ENCODE measurements at places on chromosomes 4 and X.

- DNase-seq: no peak
These were observed 20.3 kb upstream of the HGFAC start for GRCh38 chr4:3421470-3421869.

- DNase-seq: peak; percentile 84
These were observed 28.1 kb downstream of the BEX3 start for GRCh38 chrX:103404231-103405008.

- DNase-seq: peak; percentile 88
These were observed 4.5 kb upstream of the CXCR3 start for GRCh38 chrX:71622576-71623450.

- DNase-seq: peak; percentile 73
These were observed 10.3 kb downstream of the CYP4V2 start for GRCh38 chr4:186201535-186202230.

DNA sequence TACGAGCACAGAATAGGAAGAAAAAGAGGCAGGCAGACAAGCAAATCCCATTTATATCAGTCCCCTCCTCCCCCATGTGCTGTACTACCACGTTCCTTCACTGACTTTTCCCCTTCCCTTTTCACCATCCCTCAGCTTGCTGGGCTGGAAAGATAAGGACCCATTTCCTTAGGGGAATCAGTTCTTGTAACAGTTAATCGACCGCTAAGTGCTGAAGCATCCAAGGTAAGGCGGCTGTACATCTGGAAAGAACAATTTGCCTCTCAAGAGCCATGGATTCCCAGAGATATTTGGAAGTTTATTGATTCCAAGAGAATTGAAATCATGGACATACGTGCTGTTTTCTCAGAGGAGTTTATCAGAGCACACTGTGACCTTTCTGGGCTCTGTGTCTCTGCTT lies 1688.0 kb downstream of the STIM2 start:
- no peak for DNase-seq

DNA sequence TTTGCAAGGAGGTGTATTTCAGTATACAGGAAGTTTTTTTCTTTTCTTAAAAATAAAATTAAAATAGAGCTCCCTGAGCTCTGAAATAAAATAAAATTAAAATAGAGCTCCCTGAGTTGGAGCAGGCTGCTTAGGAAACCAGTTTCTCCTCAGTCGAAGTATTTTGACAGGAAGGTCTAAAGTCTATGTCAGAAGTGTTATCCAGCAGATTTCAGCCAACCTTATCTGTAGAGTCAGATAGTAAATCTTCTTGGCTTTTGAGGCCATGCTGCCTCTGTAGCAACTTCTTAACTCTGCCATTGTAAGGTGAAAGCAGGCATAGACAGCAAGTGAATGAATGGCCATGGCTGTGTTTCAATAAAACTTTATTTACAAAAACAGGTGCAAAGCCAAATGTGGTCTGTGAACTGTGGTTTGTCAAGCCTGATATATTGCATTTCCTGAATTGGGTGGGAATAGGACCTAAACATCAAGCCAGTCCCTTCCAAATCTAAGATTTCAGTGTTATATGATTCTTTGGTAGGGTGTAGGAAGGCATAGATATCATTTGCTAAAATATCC lies 9.5 kb upstream of the KLKB1 start:
- no peak for DNase-seq

DNA sequence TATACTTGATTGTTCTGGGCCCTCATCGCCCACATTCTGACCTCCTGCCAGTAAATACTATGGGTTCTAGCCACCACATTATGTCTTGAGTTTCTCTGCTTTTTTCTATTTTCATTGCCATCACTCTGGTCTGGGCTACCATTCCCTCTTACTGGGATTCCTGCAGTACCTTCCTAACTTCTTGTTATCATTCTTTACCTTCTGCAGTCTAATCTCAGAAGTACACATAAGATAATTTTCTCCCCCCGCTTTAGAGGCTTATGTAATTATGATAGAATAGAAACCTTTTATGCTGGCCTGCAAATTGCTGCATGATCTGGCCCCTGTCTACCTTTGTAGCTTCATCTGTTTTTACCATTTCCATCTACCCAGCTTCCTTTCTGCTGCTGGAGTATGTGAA lies 19.2 kb downstream of the STIM2 start:
- no peak for DNase-seq

DNA sequence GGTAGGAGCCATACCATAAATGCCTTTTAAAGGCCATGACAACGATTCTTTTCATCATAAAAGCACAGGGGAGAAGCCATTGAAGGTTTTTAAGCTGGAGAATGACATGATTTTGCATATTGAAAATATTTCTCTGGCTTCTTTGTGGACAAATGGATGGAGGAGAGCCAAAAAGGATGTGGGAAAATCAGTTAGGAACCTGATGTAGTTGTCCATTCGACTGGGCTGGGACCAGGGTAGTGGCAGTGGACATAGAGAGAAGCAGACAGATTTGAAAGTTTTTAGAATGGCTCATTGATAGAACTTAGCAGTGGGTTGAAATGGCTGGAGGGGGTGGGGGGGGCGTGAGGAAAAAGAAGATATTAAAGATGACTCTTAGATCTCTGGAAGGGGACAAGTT lies 19.7 kb upstream of the MSN start:
- no peak for DNase-seq

- DNase-seq: no peak
These were observed 13.7 kb upstream of the AREG start for GRCh38 chr4:74431113-74431826.

GRCh38 chr4:740011-740410 lies 34.4 kb downstream of the PCGF3 start:
- DNase-seq: no peak

DNA sequence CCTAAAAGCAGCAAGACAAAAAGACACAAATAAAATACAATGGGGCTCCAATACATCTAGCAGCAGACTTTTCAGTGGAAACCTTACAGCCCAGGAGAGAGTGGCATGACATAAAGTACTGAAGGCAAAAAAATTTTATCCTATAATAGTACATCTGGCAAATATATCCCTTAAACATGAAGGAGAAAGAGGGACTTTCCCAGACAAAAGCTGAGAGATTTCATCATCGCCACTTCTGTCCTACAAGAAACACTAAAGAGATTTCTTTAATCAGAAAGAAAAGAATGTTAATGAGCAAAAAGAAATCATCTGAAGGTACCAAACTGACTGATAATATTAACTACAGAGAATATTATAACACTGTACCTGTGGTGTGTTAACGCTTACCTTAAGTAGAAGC lies 86.4 kb downstream of the ANKRD17 start:
- DNase-seq: no peak

DNA sequence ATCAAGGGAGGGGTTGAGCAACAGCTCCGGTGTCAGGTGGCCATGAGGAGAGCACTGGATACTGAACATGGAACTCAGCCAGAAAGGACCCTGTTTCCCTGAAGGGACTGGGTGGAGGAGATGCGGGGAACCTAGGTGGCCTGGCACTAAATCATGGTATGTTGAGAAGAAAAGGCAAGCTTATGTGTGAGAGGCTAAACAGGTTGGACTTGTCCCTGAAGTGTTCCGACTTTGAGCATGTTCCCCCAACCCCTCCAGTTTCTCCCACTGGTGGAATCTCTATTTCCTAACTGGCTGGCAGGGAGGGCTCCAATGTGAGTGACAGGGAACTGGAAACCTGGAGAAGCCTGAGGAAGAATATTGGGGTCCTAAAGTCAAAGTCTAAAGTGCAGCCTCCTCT lies 69.5 kb downstream of the PLAC1 start:
- DNase-seq: no peak

DNA sequence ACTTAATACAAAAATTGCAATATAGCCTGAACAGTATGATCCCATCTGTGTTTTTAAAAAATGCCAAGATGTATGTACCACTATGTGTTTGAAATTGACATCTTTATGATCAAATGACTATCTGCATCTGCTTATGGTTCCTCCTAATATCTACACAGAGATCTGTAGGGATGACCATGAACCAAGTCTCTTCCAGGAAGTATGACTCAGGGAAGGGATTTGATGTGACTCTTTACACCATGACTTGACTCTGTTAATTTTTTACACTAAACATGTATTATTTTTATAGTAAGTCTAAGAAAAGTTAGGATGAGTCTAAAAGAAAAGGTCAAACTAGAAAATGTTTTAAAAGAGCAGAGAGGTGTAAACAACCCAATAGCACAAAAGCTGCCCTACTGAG lies 164.0 kb downstream of the SH3KBP1 start:
- DNase-seq: no peak

DNA sequence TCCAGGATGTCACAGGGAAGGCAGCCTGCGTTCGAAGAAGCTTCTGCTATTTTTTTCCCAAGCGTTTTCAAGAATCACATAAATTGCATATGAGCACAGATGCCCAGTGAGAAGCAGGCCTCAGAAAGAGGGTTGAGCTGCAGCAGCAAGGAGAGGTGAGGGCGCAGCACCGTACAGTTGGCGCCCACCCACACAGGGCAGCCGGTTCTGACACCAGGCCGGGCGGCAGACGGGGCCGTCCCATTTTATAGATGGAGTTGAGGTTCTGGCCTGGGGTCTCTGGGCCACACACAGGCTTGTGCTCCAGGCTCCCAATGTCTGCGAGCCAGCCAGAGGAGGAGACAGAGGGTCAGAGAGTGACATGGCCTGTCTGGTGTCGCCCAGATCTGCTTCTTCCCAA lies 22.8 kb downstream of the CPZ start:
- DNase-seq: no peak

DNA sequence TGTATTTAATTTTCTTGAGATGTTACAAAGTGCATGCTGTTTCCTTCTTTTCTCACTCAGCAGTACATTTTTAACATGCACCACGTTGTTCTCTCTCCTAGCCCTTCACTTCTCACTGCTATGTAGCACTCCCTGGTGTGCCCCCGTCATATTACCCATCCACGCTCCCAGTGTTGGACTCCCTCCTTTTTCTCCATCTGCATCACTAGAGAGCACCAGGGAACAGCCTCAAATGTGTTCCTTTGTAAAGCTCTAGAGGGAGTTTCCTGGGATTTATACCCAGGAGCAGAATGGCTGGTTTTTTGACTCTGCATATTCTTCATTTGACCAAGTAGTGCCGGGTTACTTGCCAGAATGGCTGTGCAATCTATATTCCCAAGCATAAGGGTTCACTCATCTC lies 240.3 kb upstream of the ANXA3 start:
- DNase-seq: no peak

- peak; percentile 92 for DNase-seq
These were observed 5.9 kb downstream of the ZFYVE28 start for GRCh38 chr4:2412534-2412884.

- DNase-seq: peak; percentile 73
These were observed 28.8 kb downstream of the ATP8A1 start for GRCh38 chr4:42627885-42628646.

- no peak for DNase-seq
These were observed 4.8 kb upstream of the PRSS12 start for GRCh38 chr4:118357601-118358000.

GRCh38 chr4:141390571-141390970 lies 169.9 kb downstream of the ZNF330 start:
- no peak for DNase-seq

- DNase-seq: no peak
These were observed 9.8 kb downstream of the ZBTB33 start for GRCh38 chrX:120260369-120260768.

DNA sequence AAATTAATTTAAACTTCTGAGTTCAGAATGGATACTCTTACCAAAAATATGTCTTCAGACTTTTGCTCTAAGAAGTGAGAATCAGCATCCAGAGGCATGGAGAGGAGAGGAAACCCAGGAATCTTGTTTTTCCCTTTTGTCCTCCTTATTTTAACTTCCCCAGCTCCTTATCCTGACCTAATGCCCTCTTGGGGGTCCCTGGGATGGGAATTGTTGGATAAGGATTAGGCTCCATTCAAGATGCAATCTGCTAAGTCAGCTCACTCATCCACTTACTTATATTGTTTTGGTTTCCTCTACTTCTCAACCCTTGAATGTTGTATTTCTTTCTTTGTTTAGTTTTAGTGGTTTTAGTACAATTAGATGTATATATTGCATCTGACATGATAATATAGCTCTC lies 208.4 kb upstream of the PCDH7 start:
- DNase-seq: no peak

DNA sequence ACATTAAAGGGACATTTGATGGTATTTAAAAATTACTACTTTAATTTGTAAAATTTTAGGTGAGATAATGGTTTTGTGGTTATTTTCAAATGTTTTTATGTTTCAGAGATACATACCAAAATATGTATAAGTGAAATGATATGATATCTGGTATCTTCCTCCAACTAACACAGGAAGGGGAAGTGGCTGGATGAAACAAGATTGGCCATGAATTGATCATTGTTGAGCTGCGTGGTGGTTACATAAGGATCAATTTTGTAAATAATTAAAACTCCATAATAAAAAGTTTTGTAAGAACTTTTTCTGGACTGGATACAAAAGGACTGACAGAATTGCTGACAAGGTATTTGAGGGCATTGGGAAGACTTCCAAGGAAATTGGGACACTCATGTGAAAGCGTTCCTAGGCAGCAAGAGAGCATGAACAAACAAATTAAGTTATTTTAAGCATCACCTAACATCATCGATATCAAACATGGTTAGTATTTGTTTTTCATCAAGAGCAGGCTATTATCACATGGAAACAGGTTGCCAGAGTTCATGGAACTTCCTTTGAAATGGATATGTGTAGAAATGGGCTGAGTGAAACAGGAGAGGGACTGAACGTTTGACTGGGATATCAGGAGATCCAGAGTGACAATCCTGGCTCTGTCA lies 4.4 kb upstream of the PGM2 start:
- no peak for DNase-seq

- no peak for DNase-seq
These were observed 67.5 kb downstream of the NEUROG2 start for GRCh38 chr4:112448306-112449132.

GRCh38 chr4:159142241-159142640 lies 39.4 kb downstream of the RAPGEF2 start:
- no peak for DNase-seq

DNA sequence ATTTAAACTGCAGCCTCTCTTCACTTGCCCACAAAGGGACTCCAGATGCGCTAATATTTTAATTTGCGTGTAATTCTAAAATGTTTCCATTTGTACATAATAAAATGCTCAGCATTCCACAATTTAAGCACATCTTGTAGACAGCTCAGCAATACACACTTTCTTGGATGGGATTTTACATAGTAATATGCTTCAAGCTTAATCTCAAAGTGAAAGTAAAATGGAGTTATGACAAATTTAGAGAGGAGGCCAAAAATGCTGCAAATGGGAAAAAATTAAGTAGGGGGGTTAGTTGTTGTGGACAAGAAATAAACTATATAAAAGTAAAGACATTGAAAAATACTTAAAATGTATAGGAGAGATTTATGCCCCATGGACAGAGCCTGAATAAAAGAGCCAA lies 149.1 kb downstream of the FBXO8 start:
- no peak for DNase-seq

GRCh38 chrX:29792335-29792734 lies 423.0 kb upstream of the MAGEB2 start:
- no peak for DNase-seq

- no peak for DNase-seq
These were observed 33.6 kb upstream of the MSN start for GRCh38 chrX:65633826-65634225.

- no peak for DNase-seq
These were observed 97.2 kb downstream of the ANXA3 start for GRCh38 chr4:78648640-78649363.
